ENCODE measurements at places on chromosomes 7 and 10. TPM values are rescaled to one million over a fixed set of nuclear protein-coding genes. Genes with fewer than 3 reads are reported as not detected.

GRCh38 chr7:44881610-44882009, 3.7 kb downstream of the PURB start:
- no peak for DNase-seq

GRCh38 chr7:16980539-16980938, 98.8 kb upstream of the AGR3 start:
- DNase-seq: no peak

DNA sequence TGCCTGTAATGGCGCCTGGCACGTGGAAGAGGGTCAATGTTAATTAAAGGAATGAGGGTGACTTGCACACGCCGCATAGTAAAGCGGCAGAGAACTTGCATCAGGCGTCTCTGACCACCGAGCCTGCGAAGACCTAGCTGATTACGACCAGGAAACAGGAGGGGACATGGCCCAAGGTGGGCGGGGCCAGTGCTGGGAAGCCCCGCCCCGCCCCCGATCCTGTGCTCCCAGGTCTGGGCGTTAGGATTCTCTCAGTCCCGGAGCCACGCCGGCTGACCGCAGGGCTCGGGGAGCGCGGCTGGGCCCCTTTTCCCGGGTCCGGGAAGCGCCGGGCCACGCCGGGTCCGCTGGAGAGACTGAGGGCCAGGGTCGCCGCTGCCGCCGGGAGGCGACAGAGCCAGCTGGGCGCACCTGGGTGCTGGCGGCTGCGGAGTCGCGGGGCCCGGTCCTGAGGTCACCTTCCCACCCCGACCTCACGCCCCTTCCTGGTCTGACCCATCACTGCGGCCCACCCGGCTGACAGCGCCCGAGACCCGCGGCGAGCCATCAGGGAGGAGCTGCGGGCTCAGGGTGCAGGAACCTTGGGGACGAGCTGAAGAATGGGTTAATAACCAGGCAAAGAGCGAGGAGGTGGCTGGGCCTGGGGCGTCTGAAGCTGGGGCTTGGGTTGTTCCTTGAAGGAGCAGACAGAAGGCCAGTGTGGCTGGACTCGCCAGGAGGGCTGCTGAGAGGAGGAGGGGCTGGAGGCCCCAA, 23.0 kb upstream of the GRID1 start:
- no peak for DNase-seq

DNA sequence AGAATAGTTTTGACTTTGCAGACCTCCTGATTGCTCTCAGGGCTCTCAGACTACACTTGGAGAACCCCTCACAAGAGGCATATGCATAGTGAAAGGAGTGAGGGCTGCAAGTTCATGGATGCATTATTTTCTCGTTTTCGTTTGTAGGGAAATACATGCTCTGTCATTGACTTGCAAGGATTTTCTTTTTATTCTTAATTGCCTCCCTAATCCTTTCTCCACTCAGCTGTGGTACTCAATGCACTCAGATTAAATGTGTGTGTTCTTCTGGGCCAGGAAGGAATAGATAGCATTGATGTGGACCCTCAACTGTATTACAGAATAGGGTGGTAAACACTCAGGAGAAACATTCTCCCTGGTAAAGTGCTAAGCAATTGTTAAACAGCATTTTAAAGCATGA, 188.7 kb downstream of the CACNB2 start:
- DNase-seq: no peak

- DNase-seq: no peak
Measured at GRCh38 chr7:151057506-151057988, at the start of gene CDK5. Gene CDK5, minus strand, starts transcription at chr7:151057897. Its CDS starts 49 bp downstream, at chr7:151057848.

DNA sequence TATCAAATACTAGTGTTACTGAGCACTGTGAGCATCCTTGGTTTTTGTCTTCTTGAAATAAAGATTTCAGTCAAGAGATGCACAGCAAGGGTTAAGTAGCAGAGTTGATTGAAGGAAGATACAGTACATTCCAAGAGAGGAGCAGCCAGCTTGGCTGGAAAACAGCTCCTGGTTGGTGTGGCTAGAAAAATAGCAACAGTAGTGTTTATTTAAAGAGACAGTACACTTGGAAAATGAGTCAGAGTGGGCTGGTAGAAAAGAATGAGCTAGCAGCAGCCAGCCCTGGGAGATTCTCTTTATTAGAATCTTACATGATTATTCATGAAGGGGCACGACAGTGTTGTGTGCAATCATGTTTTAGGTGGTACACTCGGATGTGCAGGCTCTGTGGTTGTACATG, 1016.4 kb upstream of the SORCS1 start:
- no peak for DNase-seq

DNA sequence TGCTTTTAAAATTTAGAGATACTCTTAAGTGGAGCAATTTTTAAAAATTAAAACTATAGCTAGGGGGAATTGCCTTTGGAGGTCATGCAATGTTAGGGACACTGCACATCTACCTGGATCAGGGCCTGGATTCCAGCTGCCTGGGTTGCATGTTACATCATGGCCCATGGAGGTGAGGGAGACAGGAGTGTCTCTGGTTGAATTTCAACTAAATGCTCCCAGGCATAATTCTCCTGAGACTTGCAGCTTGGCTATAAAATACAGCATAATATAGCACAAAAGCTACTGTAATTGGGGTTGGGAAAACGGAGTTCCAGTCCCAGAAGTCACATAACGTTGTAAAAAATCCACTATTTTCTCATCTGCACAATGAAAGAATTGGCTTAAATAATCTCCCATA, 782.5 kb downstream of the LRMDA start:
- DNase-seq: no peak

Gene RTKN2
- 0.98 TPM for total RNA-seq

Gene ADAM12
- total RNA-seq: 0.35 TPM

Gene PDE1C
- total RNA-seq: 0.83 TPM

Gene UPK3B
- total RNA-seq: not detected

Gene TMEM72
- total RNA-seq: not detected

All from SK-MEL-5 (cell line).